ENCODE measurements at places on chromosomes 7 and 10.

DNA sequence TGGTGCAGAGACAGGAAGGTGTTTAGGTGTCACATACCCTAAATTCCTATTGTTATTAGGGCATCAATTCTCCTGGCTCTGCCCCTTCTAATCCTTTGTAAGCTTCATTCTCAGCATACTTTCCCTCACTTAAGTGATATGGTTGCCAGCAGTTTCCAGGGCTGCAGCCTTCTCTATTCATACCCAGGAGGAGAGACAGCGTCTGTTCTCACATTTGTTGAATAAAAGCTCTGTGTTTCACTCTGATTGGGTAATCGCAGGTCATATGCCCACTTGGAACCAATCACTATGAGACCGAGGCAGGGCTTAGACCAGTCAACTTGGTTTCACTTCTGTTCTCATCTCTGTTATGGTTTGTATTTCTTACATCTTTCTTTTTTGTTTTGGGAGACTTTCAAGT is 109.6 kb upstream of the MTPN start:
- peak; percentile 87 for DNase-seq

GRCh38 chr10:77926566-77927401 is at the start of gene DLG5:
Gene DLG5, minus strand, starts transcription at chr10:77926755. Its CDS starts 235 bp downstream, at chr10:77926520.
- peak; percentile 46 for DNase-seq

DNA sequence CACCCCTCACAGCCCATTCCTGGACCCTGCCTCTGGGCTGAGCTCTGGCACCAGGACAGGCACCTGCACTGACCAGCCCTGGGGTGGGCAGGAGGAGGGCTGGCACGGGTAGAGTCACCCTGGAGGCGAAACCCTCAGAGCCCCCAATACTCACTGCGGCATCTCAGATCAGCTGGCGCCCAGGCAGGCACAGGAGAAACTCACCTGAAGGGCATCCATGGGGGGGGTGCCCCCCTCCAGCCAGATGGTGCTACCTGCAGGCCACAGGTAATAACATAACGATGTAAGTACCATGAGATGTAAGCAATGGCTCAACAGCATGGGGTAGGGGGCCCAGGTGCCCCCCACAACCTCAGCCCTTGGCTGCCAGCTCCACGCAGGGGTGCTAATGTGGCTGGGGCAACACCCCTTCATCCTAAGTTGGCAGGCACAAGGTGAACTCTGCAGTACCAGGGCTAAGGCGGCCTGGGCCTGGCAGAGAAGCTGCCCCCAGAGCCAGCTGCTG is 12.1 kb upstream of the PYROXD2 start:
- no peak for DNase-seq

DNA sequence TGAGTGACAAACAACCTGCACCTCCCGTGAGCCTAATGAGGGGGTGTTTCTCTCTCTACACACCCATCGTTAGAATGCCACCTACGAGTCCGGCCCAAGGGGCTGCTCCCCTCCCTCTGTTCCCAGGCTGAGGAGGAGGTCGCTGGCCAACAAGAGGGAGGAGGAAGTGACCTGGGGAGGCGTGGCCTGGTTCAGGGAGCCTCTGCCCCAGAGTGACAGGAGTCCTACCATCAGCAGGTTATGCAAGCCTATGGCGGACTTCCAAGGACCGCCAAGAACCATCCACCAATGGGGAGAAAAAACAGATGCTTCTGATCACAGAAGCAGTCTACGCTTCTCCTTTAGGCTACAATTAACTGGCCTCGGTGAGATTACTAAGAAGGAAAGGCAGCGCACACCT is 12.3 kb upstream of the EGFR start:
- no peak for DNase-seq

- DNase-seq, result no peak
These were observed 197.3 kb downstream of the PPP1R9A start for GRCh38 chr7:95104739-95105138.

- DNase-seq, result no peak
These were observed 71.5 kb upstream of the NANOS1 start for GRCh38 chr10:118957966-118958365.

DNA sequence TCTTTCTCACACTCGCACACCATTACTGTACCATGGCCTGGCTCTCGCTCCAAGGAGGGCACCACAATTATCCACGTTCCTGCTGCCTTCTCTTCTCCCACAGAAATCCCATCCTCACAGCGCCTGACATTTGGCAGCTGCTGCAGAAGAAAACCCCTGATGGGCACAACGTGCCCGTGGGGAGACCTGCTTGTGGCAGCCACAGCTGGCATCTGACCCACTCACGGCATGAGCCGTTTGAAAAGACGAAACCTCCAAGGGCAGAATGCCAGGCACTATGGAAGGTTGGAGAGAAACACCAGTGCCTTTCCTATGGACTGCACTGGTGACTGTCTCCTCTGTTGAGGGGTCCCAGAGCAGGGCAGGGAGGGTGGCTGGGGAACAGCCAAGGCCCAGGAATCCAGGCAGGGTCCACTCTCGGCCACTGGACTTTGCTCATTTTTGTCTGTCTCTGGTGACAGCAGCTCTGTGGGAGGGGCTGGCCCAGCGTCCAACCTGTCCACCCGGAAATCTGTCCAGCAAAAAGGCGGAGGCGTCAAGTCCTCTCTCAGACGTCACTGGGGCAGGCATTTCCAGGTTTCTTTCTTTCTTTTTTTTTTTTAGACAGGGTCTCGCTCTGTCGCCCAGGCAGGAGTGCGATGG is 61.0 kb upstream of the MKRN1 start:
- no peak for DNase-seq

DNA sequence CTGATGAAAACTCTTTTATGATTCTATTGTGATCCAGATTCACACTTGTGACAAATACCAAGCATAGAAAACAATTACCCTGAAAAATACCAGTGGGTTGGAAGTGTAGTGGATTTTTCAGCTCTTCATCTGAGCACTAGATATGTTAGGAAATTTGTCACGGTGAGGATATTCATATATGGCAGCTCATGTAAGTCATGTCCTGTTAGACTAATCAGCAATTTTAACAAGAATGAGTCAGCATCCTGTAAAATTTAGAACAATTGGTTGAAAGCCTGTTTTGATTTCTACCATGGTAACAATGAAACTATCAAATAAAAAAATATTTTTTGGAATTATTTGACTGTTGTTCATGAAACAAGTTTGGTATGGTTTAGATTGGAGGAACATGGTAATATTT is 334.3 kb downstream of the CACNA2D1 start:
- DNase-seq, result peak; percentile 45

Data from HFFc6 (cell line).